Heart right ventricle (tissue), 16 donors: ENCODE measurements at places on chromosomes 12 and 14.

DNA sequence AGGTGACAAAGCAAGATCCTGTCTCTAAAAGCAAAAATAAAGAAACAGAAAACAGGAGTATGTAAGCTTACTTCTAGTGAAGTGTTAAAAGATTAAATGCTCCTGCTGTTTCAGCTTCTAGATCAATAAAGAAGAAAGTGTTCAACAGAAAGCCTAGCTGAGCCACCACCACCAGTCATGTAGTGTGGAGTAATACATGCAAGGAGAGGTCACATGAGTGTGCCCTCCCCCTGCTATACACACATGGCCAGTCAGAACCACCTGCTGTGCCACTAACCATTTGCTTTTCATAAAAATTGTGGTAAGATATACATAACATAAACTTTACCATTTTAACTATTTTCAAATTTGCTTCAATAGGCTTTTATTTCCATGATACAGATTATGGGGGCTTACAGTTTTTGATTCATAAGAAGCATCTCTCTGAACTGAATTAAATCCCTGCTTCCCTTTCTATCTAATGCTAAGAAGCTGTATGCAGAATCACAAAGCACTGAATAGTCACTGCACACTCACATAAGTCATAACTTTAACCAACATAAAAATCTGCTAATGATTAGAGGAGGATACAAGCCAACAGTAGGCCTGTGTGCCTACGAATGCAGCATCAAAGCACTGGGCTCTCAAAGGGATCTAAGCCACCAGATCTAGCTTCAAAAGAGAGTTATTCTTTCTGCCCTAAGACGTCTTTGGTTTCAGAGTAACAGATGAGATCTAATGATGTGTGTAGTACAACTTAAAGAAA lies 515.5 kb downstream of the C12orf50 start:
- H3K27me3 ChIP-seq: no peaks in the 10 kb centered on the region
- no peak overlapping the region for H3K4me3 ChIP-seq
- no peak overlapping the region for H3K27ac ChIP-seq
- no peaks in the 10 kb centered on the region for H3K4me1 ChIP-seq
- no peaks in the 10 kb centered on the region for H3K36me3 ChIP-seq

DNA sequence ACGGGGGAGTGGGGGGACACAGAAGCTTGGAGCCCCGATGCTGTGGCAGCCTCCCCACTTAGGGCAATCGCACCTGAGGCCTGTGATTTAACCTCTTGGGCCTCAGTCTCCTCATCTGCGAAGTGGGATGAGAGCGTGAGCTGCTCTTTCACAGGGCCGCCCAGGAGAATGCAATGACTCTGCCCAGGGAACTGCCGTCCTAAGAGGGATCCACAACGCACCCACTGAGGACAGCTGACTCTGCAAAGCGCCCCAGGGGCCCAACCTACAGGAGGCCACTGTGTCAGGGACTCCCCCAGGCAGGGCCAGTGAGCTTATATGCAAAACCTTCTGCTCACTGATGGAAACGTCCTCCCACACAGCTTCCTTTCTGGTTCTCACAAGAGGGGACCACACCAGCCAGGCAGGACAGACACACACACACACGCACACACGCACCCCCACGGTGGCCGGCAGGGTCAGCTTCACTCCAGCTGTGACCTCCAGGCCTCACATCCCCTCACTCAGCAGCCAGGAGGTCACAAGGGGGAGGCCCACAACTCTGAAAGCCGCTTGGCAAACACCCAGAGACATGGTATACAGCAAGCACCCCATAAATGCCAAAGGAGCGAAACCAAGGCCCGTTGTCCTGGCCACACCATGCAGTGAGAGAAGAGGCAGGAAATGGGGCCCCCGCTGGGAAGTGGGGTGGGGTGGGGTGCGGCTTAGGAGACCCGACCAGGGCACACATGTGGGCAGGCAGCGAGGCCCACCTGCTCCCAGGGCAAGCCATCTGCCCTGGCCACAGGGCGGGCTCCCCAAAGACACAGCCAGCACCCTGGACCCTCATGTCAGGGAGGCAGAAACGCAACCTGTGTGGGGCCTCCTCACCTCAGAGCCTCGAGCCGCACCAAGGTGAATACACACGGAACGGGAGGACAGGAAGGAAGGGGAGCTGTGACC lies 73.3 kb downstream of the NCOR2 start:
- H3K27me3 ChIP-seq: no peaks in the 10 kb centered on the region
- peak; percentile 15 for DNase-seq
- no peak overlapping the region for H3K4me3 ChIP-seq
- no peak overlapping the region for H3K27ac ChIP-seq
- H3K4me1 ChIP-seq: peaks cover 99% of the 10 kb centered on the region
- H3K36me3 ChIP-seq: peaks cover 51% of the 10 kb centered on the region

DNA sequence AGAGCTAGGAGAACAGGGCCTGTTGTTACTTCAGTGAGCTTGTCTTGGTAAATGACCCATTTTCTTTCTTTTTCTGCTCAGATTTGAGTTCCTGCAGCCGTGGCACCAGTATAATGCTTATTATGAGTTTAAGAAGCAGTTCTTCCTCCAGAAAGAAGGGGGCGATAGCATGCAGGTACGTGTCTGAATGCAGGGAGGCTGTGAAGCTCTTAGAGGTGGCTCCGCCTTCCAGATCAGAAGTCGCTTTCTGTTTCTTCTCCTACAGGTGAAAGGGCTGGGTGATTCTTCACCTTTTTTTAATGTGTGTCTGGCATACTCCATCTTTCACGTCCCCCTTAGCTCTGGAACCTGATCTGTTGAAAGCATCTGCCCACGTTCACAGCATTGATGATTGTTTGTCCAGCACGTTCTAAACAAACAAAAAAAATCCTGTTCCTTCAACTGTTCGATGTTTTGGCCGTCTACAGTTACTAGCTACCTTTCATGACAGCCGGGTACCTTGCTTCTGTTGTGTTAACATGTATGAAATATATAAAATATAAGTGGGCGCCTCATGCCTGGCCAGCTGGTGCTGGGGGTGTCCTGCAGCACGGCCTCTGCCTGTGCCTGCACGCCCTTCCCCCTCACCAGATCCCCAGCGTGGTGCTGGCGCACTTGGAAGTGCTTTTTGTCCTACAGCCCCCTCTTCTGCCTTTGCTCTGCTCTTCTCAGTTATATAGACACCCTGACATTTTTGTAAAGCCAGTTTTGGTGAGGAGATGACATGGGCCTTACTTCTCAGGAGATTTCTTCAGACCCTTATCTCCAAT lies 44.6 kb downstream of the SFSWAP start:
- no peaks in the 10 kb centered on the region for H3K27me3 ChIP-seq
- no peak overlapping the region for H3K4me3 ChIP-seq
- no peak for DNase-seq
- H3K27ac ChIP-seq: no peak overlapping the region

DNA sequence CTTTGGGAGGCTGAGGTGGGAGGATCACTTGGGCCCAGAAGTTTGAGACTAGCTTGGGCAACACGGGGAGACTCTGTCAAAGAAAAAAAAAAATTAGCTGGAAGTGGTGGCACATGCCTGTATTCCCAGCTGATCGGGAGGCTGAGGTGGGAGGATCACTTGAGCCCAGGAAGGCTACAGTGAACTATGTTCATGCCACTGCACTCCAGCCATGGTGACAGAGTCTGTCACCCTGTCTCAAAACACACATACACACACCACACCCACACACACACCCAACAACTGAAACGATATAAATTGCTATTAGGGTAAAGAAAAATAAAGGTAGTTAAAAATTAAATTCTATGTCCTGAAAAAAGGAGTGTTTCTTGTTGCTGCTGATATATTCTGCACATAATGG lies 7.9 kb downstream of the PPP1R12A start:
- H3K27me3 ChIP-seq: no peaks in the 10 kb centered on the region
- H3K4me3 ChIP-seq: no peak overlapping the region
- H3K27ac ChIP-seq: no peak overlapping the region

GRCh38 chr12:9169979-9170634 lies 38.1 kb downstream of the PZP start:
- H3K27me3 ChIP-seq: no peaks in the 10 kb centered on the region
- H3K4me3 ChIP-seq: no peak overlapping the region
- DNase-seq: peak; percentile 68
- H3K36me3 ChIP-seq: no peaks in the 10 kb centered on the region
